Glomerular endothelial cell (primary cell): ENCODE measurements at places on chromosomes 2 and 18. TPM values are rescaled to one million over a fixed set of nuclear protein-coding genes. Genes with fewer than 3 reads are reported as not detected.

DNA sequence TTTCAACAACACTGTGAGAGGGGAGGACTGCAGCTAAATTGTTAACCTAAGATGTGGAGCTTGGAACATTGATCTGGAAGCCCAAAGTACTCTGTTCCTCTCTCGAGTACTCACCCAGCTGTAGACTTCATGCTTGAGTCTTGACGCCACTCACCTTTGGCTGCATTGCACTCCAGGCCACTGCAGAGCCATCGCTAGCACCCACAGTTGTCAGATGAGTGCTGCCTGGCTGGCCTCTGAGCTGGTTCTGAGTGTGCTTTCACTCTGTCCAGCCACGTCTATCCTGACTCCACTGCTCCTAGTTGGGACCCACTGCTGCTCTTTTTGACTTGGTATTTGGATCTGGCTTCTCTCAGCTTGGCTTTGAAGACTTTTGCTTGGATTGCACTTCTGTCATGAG lies 552.1 kb downstream of the DCDC2C start:
- no peak for DNase-seq

CDH2 gene
- 47.9 and 104 TPM in 2 replicates for total RNA-seq

MCEE gene
- total RNA-seq, result 5.6 and 7.2 TPM in 2 replicates

DNA sequence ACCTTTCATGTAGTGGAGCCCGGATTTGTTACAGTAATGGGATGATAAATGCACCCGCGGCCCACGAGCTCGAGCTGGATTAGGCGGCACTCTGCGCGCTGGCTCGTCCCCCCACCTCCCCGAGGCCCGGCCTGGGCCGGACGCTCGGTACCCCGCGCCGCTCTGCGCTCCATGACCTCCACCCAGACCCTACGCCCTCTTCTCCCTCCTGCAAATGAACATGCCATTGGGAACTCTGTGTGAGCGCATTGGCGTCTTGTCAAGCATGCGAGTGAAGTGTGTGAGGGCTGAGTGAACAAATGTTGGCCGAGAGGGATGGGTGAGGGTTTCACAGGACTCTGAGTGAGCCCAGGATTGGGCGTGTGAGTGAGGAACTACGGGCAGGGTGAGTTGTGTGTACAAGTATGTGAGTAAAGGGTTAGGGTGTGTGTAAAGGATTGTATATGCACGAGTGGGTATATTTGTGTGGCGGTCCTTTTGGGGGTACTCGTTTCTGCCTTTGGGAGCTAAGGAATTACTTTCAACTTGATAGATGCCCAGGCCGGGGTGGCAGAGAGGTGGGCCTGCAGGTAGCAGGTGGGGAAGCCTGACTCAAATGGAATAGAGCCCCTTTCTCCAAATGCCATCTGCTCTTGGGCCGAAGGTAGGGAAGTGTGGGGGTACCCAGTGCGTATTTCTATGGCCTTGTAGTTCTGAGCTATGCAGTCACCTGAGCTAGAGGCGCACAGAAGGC lies 2.9 kb upstream of the EN1 start:
- DNase-seq, result no peak

DNA sequence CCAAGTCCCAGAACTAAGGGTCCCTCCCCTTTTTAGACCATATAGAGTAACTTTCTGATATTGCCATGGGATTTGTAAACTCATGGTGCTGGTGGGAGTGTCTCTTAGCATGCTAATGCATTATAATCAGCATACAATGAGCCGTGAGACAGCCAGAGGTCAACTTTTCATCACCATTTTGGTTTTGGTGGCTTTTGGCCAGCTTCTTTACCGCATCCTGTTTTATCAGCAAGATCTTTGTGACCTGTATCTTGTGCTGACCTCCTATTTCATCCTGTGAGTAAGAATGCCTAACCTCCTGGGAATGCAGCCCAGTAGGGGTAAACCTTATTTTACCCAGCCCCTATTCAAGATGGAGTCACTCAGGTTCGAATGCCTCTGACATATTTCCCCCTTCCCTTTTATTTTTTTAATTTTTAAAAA lies 148.2 kb downstream of the PHLPP1 start:
- no peak for DNase-seq

- DNase-seq, result no peak
Observed at GRCh38 chr2:181853696-181854095, 37.8 kb upstream of the ITPRID2 start.

GRCh38 chr2:226836548-226836885 lies 663 bp downstream of the RHBDD1 start:
- no peak for DNase-seq

- DNase-seq, result no peak
Observed at GRCh38 chr2:177329064-177329463, 63.5 kb upstream of the AGPS start.

DNA sequence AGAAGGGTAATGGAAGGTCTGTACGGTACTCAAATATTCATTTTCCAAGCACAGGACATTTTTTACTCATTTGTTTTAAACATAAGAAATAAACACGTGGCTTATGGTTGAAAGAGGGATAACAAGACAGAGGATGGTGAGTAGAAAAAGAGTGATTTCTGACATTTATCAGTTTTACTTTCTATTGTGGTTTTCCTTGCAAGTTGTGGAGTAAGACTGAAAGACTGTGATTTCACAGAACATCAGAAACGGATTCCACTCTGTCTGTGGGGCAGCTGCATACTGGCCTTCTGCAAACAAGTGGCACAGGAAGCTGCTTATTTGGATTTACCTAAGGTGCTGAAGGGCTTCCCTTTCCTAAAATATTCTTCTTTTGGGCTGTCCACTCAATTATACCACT lies 122.2 kb upstream of the ITGB6 start:
- DNase-seq, result no peak
